NCI-H345 (cell line): ENCODE measurements at places on chromosomes 4 and X.

DNA sequence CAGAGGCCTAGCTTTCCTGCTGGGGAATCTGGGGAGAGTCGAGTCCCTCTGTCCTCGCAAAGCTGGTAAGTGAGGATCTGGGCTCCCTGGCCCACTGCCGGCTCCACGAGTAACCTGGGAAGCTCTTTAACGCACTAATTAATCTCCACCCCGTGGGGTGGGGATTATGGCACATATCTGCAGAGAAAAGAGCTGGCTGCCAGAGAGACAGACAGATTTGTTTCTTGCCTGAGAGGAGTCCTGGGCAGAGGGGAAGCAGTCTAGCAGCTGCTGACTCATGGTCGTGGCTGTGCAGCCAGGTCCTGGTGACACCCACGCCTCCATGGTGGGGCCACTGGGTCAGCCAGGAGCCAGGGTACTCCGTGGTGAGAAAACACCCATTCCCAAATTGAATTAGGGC, 14.0 kb downstream of the SORCS2 start:
- DNase-seq = no peak

GRCh38 chrX:154350429-154351182, 23.8 kb downstream of the FLNA start:
- no peak for DNase-seq

DNA sequence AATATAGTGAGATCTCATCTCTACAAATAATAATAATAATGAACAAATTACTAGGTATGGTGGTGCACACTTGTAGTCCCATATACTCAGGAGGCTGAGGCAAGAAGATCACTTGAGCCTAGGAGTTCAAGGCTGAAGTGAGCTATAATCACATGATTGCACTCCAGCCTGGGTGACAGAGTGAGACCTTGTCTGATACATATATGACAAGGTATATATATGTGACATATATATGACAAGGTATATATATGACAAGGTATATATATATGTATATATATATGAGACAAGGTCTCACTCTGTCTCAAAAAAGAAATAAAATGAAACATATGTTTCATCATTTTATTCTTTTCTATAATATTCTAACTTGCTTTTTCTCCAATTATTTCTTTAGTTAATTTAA, 278.1 kb upstream of the TET2 start:
- no peak for DNase-seq

- no peak for DNase-seq
Observed at GRCh38 chr4:77126809-77127208, 30.2 kb upstream of the CCNG2 start.

- no peak for DNase-seq
Observed at GRCh38 chr4:87953826-87954225, 21.7 kb upstream of the SPP1 start.

- no peak for DNase-seq
Observed at GRCh38 chr4:32145987-32146386, 1425.8 kb downstream of the PCDH7 start.

GRCh38 chr4:176791591-176792325, 964 bp downstream of the VEGFC start:
- DNase-seq = no peak

- no peak for DNase-seq
Observed at GRCh38 chrX:106302304-106302703, 134.2 kb downstream of the PWWP3B start.

- no peak for DNase-seq
Observed at GRCh38 chr4:122787940-122788339, 38.7 kb upstream of the FGF2 start.

DNA sequence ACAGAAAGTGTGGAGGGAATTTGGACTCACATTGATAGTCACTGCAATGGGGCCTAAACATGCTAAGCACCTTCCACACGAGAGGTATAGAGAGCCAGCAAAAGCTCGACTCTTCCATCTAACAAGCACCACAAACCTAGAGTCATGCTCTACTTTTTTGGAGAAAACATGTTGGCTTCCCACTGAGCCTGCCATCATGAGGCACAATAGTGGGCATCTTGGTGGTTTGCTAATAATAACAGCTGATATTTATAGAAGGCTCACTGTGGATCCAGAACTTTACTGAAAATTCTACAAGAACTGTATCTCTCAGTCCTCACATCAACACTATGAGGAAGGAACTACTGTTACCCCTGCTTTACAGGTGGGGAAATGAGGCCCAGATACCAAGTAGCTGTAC, 26.6 kb downstream of the MAML3 start:
- DNase-seq = no peak

DNA sequence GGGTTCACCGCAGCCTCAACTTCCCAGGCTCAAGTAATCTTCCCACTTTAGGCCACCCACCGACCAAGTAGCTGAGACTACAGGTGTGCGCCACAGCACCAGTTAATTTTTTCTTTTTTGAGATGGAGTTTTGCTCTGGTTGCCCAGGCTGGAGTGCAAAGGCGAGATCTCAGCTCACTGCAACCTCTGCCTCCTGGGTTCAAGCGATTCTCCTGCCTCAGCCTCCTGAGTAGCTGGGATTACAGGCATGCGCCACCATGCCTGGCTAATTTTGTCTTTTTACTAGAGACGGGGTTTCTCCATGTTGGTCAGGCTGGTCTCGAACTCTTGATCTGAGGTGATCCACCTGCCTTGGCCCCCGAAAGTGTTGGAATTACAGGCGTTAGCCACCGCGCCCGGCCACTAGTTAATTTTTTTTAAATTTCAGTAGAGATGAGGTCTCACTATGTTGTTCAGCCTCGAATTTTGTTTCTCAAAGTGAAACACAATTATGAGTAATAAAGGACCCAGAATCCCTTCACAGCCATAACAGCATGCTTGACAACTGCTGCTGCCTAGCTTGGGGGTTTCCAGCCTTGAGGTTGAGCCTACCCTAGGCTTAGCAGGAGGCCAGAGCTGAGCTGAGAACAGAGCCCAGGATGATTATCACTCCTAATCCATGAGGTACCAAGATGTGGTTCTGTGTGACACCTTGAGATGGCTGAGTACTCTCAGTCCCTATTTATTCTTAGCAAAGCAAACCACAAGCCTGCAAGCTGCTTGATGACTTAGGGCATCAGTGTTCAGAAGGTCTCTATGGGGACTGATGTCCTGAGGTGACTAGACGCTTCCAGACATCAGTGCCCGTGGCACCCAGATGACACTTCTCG, 41.6 kb upstream of the NKRF start:
- no peak for DNase-seq

- DNase-seq = peak; percentile 33
Observed at GRCh38 chr4:10403633-10404445, 53.4 kb downstream of the ZNF518B start.

DNA sequence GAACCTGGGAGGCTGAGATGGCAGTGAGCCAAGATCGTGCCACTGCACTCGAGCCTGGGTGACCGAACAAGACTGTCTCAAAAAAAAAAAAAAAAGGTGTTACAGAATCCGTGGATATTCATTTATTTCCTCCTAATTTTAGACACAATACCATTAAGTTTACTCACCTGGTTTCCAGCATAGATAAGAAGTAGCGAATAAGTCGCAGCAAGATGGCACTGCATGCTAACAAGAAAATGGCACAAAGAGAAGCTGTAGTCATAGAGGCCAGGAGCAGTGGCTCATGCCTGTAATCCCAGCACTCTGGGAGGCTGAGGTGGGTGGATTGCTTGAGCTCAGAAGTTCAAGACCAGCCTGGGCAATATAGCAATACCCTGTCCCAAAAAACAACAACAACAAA, 17.0 kb upstream of the MOB1B start:
- DNase-seq = peak; percentile 14

DNA sequence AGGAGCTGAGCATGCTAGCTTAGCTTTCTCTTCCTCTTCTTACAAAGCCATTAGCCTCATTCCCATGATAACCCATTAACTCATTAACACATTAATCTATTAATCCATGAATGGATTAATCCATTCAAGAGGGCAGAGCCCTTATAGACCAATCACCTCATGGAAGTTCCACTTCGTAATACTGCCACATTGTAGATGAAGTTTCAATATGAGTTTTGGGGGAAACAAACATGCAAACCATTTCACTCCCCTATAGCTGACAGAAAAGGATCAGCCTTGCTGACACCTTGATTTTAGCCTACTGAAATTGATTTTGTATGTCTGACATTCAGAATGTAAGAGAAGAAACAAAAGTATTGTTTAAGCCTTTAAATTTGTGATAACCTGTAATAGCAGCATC, 251.8 kb upstream of the GALNTL6 start:
- DNase-seq = no peak

DNA sequence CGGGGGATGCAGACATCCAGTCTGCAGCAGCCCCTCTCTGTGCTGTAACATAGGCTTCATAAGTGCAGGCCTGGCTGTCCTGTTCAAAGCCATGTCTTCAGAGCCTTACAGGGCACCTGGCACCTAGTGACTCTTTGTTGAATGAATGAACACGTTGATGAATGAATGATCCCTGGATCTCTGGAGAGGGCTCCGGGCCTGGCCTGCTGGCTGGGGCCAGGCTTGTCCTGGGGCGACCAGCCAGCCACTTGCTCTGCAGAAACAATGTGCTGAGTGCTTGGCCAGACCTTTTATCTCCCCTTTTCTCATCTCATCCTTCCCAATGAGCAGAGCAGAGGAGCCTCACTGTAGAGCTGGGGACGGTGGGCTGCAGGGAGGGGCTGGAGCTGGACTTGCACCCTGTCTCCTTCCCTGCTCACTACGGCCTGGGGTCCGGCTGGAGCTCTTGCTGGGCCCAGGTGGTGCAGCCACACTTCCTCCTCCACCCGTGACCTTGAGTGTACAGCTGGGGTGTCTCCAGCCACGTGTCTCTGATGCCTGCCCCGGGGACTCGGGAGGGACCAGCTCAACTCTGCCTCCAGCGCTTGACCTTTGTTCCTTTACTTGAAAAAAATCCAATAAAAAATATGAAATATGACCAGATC, 77.9 kb downstream of the PSAPL1 start:
- no peak for DNase-seq

DNA sequence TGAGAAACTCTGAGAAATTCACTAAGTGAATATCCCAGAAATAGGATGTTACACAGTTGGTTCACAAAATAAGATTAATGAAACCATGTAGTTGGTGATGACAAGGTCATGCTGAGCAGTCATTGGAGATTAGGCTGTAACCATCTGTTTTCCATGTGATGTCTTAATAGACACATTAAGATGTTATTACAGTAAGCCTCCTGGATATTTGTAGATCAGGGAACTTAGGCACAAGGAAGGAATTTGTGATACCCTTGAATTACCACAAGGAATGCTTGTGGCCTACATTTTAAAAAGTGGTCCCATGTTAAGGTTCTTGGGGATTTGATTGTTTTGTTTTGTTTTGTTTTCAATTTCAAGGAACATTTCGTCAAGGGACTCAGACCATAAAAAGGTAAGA, 185.6 kb upstream of the BANK1 start:
- no peak for DNase-seq

- no peak for DNase-seq
Observed at GRCh38 chr4:165369522-165369921, 9.3 kb upstream of the CPE start.
